ENCODE measurements at places on chromosomes 4 and X. TPM values are rescaled to one million over a fixed set of nuclear protein-coding genes. Genes with fewer than 3 reads are reported as not detected.

Gene NWD2
- total RNA-seq: not detected

Gene FAM47A
- not detected for total RNA-seq

Gene NR3C2
- 3.0 TPM for total RNA-seq

Gene MAP3K15
- total RNA-seq: 2.1 TPM

Gene TAPT1
- total RNA-seq: 15.3 TPM

Gene RRH
- not detected for total RNA-seq

Gene CT55
- total RNA-seq: not detected

GRCh38 chr4:27088491-27088890, 227.8 kb downstream of the STIM2 start:
- peaks cover 13% of the 10 kb centered on the region for H3K27me3 ChIP-seq
- no peak overlapping the region for H3K4me3 ChIP-seq
- no peak overlapping the region for H3K27ac ChIP-seq
- no peak for DNase-seq
- no peaks in the 10 kb centered on the region for H3K36me3 ChIP-seq
- H3K4me1 ChIP-seq: peaks cover 9% of the 10 kb centered on the region

DNA sequence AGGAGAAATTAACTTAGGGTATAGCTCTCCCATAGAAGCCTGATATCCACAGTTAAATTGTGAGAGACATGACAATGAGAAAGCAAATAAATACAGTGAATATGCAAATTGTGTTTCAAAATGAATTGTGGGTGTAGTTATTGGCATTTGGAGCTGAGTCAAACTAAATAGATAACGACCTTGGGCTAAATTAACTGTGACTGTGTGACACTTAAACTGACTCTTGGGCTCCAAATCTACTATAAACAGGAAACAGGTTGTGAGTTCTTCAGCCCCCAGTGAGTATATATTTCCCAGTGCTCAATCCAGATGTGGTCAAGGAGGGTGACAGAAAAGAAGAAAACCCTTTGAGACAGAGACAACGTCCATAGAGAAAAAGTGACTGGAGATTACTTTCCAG, 11.3 kb upstream of the MAGEA10 start:
- H3K36me3 ChIP-seq: no peaks in the 10 kb centered on the region
- H3K27ac ChIP-seq: no peak overlapping the region
- no peak for DNase-seq
- H3K4me3 ChIP-seq: no peak overlapping the region

GRCh38 chrX:16278927-16279326, 111.6 kb downstream of the MAGEB17 start:
- no peaks in the 10 kb centered on the region for H3K4me1 ChIP-seq
- H3K27me3 ChIP-seq: no peaks in the 10 kb centered on the region
- DNase-seq: peak; percentile 56
- no peak overlapping the region for H3K4me3 ChIP-seq
- no peaks in the 10 kb centered on the region for H3K36me3 ChIP-seq

GRCh38 chr4:79201971-79202370, 123.9 kb downstream of the NAA11 start:
- H3K4me3 ChIP-seq: no peak overlapping the region
- H3K27me3 ChIP-seq: no peaks in the 10 kb centered on the region
- no peak for DNase-seq
- H3K27ac ChIP-seq: no peak overlapping the region

DNA sequence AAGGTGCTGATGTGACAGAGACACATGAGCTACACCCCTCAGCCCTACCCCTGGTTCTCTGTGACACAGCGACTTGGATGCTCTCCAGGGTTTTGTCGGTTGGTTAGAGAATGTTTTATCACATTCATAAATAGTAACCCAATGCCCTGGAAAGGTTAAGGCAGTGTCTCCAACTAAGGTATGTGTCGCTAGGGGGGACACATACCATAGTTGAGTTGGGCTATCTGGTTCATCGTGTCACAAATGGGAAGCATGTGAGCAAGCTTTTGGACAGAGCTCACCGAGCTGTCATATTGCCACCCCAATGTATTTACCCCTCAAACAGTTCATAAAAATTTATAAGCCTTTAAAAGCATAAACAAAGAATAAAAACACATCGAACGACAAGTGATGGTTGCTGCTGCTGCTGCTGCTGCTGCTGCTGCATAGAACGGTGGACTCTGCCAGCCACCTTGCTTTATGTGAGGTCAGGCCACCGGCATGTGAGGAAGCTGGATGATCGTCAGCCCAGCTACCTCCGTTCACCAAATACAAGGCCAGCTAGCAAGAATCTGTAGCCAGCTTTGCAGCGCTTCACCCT, 55.9 kb downstream of the STOX2 start:
- H3K27ac ChIP-seq: no peak overlapping the region
- H3K4me1 ChIP-seq: peaks cover 3% of the 10 kb centered on the region
- DNase-seq: no peak
- no peak overlapping the region for H3K4me3 ChIP-seq
- no peaks in the 10 kb centered on the region for H3K27me3 ChIP-seq
- H3K36me3 ChIP-seq: no peaks in the 10 kb centered on the region

GRCh38 chrX:134542485-134542884, 82.5 kb downstream of the HPRT1 start:
- DNase-seq: no peak
- no peak overlapping the region for H3K27ac ChIP-seq

GRCh38 chr4:180057299-180057721, 2185.9 kb upstream of the TENM3 start:
- peaks cover 13% of the 10 kb centered on the region for H3K27me3 ChIP-seq
- no peak for DNase-seq
- H3K4me1 ChIP-seq: no peaks in the 10 kb centered on the region
- no peak overlapping the region for H3K27ac ChIP-seq
- H3K4me3 ChIP-seq: peak overlapping the region; percentile 81
- H3K36me3 ChIP-seq: no peaks in the 10 kb centered on the region

DNA sequence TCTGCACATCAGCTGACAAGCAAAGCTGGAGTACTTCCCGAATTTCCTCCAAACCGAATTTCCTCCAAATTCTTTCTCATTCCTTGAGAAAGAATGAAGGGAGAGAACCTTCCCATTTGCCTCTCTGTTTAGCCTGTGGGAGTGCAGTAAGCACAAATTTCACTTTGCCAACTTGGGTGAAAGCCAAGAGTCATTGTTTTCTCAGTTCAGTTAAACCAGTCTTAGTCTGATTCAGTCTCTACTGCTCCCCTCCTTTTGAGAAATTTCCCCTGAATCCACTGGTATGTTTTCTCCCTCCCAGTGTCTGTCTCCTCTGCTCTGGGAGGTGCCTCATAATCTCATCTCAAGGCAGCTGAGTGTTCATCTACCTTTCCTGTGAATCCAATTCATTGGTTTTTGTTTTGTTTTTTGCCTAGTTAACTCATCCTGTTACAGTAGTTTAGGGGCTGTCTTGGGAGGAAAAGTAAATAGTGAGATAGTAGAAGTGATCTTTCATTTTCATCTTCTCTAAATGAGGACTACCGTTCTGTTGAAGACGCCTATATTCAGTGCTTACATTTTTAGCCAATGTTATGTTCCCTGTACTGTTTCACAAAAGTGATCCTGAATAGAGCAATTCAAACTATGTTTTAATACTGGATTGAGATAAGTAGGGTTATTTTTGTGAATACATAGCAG, 49.0 kb downstream of the SYTL5 start:
- H3K27ac ChIP-seq: no peak overlapping the region
- no peak overlapping the region for H3K4me3 ChIP-seq
- H3K36me3 ChIP-seq: no peaks in the 10 kb centered on the region
- DNase-seq: no peak

GRCh38 chrX:105744291-105744690, 78.0 kb upstream of the NRK start:
- DNase-seq: no peak
- no peaks in the 10 kb centered on the region for H3K36me3 ChIP-seq
- no peak overlapping the region for H3K4me3 ChIP-seq
- no peaks in the 10 kb centered on the region for H3K4me1 ChIP-seq
- no peaks in the 10 kb centered on the region for H3K27me3 ChIP-seq

GRCh38 chr4:138062929-138063328, 179.2 kb downstream of the SLC7A11 start:
- no peaks in the 10 kb centered on the region for H3K36me3 ChIP-seq
- no peaks in the 10 kb centered on the region for H3K4me1 ChIP-seq

DNA sequence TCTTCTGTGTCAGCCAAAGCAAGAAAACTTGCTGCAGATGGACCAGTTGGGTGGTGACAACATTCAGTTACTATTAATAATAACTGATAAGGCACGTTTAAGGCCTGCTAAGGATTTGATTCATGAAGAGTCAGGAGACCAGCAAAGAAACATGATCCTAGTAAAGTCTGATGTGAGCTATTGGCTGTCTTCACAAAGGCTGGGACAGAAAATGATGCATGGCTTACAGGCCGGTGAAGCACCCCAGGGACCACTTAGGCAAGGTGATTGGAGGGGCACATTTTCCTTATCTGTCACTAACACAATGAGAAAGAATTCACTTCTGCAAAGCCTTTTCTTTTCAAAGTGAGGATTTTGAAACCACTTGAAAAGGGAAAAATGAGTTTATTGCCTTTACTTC, 65.4 kb upstream of the TRPC3 start:
- no peaks in the 10 kb centered on the region for H3K4me1 ChIP-seq
- H3K36me3 ChIP-seq: no peaks in the 10 kb centered on the region
- H3K27me3 ChIP-seq: no peaks in the 10 kb centered on the region
- no peak for DNase-seq
- no peak overlapping the region for H3K4me3 ChIP-seq

GRCh38 chr4:4568806-4569427, 27.1 kb upstream of the STX18 start:
- H3K4me1 ChIP-seq: peaks cover 3% of the 10 kb centered on the region
- no peaks in the 10 kb centered on the region for H3K36me3 ChIP-seq
- H3K27me3 ChIP-seq: peaks cover 4% of the 10 kb centered on the region
- H3K4me3 ChIP-seq: no peak overlapping the region
- no peak overlapping the region for H3K27ac ChIP-seq

- no peaks in the 10 kb centered on the region for H3K4me1 ChIP-seq
- DNase-seq: peak; percentile 76
- H3K36me3 ChIP-seq: no peaks in the 10 kb centered on the region
- peak overlapping the region; percentile 84 for H3K4me3 ChIP-seq
- H3K27me3 ChIP-seq: peaks cover 6% of the 10 kb centered on the region
These were observed 64.3 kb upstream of the WDR17 start for GRCh38 chr4:176001151-176002006.

DNA sequence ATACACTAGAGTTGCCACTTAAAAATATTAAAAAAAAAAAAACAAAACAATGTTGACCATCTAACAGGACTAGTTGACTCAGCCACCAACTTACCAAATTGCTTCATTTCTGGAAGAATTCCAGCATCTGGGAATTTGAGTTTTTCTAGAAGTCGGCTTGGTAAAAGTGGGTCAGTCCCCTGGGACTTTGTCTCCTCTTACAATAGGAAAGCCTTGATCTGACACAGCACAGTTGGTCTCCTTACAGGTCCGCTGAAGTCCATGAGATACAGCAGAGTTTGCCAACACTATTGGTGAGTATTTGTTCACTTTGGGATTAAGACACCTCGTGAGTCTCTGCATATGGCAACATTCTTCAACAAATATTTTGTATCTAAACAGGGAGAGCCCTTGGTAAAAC, 18.2 kb upstream of the DDIT4L start:
- H3K27ac ChIP-seq: no peak overlapping the region
- no peak for DNase-seq
- no peaks in the 10 kb centered on the region for H3K36me3 ChIP-seq
- H3K4me1 ChIP-seq: no peaks in the 10 kb centered on the region

GRCh38 chr4:180532691-180533090, 1710.5 kb upstream of the TENM3 start:
- H3K4me1 ChIP-seq: peaks cover 5% of the 10 kb centered on the region
- no peaks in the 10 kb centered on the region for H3K36me3 ChIP-seq
- no peaks in the 10 kb centered on the region for H3K27me3 ChIP-seq
- H3K27ac ChIP-seq: no peak overlapping the region

- H3K36me3 ChIP-seq: no peaks in the 10 kb centered on the region
- no peak overlapping the region for H3K4me3 ChIP-seq
- DNase-seq: no peak
These were observed 82.0 kb upstream of the FAM241A start for GRCh38 chr4:112063260-112063659.

- no peak for DNase-seq
- no peaks in the 10 kb centered on the region for H3K27me3 ChIP-seq
- no peaks in the 10 kb centered on the region for H3K4me1 ChIP-seq
- H3K4me3 ChIP-seq: no peak overlapping the region
- H3K27ac ChIP-seq: no peak overlapping the region
These were observed 648.3 kb downstream of the PCDH19 start for GRCh38 chrX:99761731-99762130.

GRCh38 chr4:184384056-184384809, 90.1 kb downstream of the IRF2 start:
- H3K36me3 ChIP-seq: peaks cover 7% of the 10 kb centered on the region
- H3K4me3 ChIP-seq: no peak overlapping the region
- H3K27ac ChIP-seq: no peak overlapping the region
- H3K27me3 ChIP-seq: no peaks in the 10 kb centered on the region

DNA sequence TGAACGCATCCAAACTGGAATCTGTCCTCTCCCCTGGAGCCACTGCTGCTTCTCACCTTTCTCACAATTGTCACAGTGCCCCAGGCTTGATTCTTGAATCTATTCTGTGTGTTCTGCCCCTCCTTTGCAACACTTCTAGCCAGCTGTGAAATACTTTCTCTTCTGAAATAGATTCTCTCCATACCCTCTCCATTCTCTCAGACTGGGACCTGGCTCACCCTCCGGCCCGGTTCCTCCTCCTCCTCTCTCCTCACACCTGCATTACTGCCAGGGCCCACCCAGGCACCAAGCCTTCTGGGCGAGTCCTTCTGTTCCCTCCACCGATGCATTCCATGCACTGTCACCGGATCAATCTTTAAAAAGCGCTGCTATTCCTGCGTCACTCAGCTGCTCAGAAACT, 336.1 kb downstream of the UNC5C start:
- H3K27me3 ChIP-seq: no peaks in the 10 kb centered on the region
- H3K36me3 ChIP-seq: no peaks in the 10 kb centered on the region
- DNase-seq: no peak
- H3K4me1 ChIP-seq: no peaks in the 10 kb centered on the region

GRCh38 chr4:105626846-105627245, 74.4 kb downstream of the ARHGEF38 start:
- H3K36me3 ChIP-seq: no peaks in the 10 kb centered on the region
- H3K4me3 ChIP-seq: no peak overlapping the region
- H3K27ac ChIP-seq: no peak overlapping the region
- H3K27me3 ChIP-seq: no peaks in the 10 kb centered on the region
- H3K4me1 ChIP-seq: no peaks in the 10 kb centered on the region

- no peaks in the 10 kb centered on the region for H3K27me3 ChIP-seq
- no peaks in the 10 kb centered on the region for H3K4me1 ChIP-seq
- DNase-seq: no peak
- no peak overlapping the region for H3K27ac ChIP-seq
- no peaks in the 10 kb centered on the region for H3K36me3 ChIP-seq
- no peak overlapping the region for H3K4me3 ChIP-seq
These were observed 6.9 kb upstream of the HDAC6 start for GRCh38 chrX:48794911-48795515.

Measured in H1 (cell line).